ENCODE measurements at places on chromosomes 16 and 17.

GRCh38 chr16:62821824-62822223 lies 785.6 kb upstream of the CDH8 start:
- DNase-seq: no peak

DNA sequence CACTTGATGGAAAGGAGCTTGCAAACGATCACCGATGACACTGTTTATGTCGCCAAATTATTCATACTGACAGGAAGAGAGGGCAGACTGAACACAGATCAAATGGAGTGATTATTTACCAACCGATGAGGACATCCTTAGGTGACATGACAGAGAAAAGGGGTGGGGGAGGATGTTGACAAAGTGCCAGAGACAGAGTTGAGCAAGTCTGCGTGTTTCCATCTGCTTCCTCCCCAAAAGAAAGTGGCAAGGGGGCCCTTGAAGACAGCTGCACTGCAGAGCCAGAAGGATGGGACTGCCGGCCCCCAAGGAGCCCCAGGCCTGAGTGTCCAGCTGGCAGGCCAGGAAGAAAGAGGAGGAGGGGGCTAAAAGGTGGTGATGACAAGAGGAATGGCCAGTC lies 191.0 kb upstream of the RPL38 start:
- DNase-seq: no peak

DNA sequence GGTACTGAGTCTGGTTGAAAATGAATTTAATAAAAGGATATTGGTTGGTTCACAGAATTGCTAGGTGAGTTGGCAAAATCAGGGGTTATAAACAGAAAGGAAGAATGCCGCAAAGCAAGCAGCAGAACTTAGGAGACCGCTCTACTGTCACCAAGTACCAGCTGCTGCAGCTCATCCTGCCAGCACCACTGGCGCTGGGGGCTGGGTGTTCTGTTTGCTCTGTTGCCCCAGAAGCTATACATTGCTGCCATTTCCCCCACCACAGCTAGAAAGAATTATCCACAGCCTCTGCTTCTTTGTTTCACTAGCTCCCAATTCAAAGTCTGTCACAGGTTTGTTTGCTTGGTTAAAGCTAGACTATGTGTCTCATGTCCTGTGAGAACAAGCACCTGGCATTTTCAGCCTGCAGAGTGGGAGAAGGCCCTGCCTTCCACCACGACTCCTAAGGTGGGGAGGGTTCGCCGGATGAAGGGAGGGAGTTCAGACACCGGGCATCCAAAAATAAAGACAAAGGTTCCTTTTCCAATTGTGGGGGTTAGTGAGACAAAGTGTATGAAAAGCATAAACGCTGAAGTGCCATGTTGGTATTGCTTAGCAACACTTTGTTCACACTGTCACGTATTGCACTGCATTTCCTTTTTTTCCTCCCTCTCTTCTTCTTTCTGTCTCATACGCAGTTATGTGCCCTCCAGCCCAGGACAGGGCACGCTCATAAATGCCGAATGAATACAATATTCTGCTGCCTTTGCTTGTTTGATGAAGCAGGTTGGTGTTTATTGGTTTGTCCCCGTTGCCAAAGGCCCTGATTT lies 9.6 kb upstream of the CPD start:
- no peak for DNase-seq

GRCh38 chr17:1146561-1147265 lies 33.1 kb downstream of the ABR start:
- DNase-seq: no peak

- no peak for DNase-seq
These were observed 22.9 kb upstream of the LITAF start for GRCh38 chr16:11609474-11610120.

DNA sequence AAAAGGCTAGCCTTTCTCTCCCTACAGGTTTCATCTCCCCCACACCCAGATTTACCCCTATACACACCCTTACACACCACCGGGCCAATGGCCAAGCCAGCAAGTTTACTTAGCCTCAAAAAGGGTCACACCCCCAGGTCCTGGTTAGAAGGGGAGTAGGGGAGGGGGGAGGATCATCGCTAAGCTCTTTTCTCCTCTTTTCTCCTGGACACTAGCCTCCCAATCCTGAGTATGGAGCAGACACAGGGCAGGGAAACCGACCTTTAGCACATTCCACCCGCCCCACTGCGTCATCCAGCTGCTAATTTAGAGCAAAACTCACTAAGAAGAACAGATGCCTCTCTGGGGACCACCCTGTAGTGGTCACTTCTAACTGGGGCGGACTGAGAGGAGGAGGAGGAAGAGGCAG lies 4.4 kb downstream of the ACLY start:
- DNase-seq: no peak

DNA sequence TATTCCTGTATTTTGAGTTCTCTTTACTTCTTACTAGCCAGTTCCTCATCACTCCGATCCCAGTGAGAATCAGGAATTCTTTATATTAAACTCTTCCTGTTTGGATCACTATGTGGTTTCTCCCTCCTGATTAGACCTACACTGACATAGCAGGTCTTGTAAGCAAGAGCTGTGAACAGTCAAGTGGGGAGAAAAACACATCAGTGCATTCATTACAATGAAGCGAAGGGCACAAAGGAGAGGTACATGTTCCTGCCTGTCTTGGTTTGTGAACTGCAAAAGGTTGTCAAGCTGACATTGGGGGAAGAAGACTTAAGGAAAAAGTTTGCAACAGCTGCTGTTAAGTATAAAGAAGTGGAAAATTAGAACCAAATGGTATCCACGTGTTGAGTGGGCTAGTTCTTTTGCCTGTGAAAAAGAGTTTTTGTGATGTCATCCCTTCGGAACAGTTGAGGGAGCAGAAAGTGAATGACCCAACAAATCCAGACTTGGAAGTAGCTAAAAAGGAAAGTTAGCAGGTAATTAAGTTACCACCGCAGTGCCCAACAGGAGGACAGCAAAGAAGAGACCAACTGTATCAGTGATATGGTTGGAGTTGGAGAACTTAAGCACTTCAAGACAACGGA lies 23.0 kb upstream of the TRIM25 start:
- DNase-seq: no peak

DNA sequence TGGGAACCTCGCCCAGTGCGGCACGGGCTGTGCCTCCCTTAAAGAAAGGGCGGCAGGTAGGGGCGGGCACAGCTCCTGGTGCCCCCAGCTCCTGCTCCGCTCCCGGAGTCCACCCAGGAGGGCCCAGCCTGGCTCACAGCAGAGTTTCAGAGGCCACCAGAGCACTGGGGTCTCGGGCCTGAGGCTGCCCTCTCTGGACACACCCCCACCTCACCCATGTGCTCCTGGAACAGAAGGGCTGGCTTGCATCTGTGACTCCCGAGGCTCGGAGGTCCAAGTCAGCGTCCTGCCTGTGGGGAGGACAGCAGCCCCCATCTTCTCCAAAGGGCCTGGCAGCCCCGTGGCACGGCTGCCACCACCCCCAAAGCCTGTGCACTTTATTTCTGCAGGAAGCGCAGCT lies 62.7 kb downstream of the RBFOX3 start:
- DNase-seq: no peak

- DNase-seq: no peak
These were observed 177.0 kb downstream of the RGS9 start for GRCh38 chr17:65314212-65314611.

DNA sequence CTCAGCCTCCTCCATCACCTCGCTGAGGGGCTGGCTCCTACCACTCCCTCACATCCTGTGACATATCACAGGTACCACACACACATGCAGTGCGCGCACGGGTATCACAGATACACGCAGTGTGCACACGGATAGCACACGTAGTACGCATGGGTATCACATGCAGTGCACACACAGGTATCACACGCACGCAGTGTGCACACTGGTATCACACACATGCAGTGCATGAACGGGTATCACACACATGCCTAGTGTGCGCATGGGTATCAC lies 30.1 kb downstream of the ACSF3 start:
- DNase-seq: no peak

DNA sequence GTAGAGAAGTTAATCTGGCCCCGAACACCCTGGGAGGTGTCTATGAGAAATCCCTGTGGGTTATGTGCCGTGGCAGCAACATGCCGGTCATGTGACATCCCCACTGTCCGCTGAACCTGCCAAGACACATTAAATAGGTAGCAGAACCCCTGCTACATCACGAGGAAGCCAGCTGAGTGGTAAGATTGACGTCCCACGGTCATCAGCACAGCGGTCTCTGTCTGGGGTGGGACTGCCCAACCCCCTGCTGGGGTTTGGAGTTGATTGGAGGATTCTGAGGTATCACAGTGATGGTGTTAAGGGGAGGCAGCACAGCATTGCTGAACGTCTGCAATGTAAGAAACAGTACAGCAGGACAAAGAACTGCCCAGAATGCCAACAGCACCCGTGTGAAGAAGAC lies 2.0 kb downstream of the TMED6 start:
- DNase-seq: no peak

GRCh38 chr17:42337442-42337841 lies 49.1 kb downstream of the STAT5A start:
- DNase-seq: no peak

- no peak for DNase-seq
These were observed 3.1 kb downstream of the TMEM231 start for GRCh38 chr16:75552951-75553350.

- DNase-seq: no peak
These were observed 69.5 kb downstream of the PARN start for GRCh38 chr16:14560523-14560922.

DNA sequence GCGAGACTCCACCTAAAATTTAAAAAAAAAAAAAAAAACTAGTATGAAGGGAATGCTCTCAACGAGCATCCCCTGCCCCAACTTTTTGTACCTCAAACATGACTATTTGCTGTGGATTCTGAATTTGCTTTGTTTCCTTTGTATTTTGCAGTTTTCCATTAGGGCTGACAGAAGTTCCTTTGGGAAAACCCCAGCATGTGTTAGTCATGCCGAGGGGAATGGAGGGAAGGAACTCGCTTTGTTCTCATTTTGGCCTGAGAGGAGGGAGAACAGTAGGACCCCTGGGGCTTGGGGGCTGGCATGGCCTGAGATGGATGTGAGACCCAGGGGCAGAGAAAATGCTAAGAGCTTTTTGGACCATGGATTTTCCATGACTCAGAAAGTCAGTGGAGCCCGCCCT lies 20.5 kb downstream of the KRT9 start:
- DNase-seq: no peak

DNA sequence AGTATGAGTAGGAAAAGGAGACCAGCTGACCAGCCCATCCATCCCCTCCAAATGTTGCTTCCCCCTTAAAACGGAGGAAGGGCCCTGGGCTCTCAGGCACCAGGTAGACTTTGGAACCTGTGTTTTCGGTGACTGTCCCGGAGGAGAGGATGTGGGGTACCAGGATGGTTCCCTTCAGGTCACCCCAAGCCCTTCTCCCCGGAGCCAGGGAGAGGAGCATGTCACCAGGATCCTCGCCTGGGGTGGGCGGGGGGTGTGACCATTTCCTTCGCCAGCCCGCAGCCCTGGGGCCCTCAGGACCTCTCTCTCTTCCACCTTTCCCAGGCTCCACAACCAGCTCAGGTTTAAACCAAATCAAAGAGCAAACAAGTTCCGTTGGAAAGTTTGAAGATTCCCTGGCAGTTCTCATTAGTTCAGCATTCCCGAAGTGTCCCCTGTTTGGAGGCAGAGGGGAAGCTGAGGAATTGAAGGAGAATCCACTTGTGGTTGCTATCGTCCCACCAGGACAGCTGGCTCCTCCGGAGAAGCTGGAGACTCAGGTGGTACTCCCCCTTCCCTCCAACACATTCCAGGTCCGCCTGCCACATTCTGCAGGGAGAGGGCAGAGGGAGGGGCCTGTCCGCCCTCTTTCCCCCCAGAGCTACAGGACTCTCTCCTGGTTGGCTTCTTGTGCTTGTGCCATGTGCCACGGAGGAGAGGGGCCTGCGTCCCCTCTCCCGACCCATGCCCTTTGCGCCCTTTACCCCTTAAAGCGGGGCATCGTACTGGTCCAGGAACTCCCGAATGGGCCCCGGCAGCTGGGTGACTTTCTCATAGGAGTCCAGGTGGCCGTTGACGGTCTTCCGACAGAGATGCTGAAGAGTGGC lies 2.0 kb downstream of the SOCS3 start:
- no peak for DNase-seq

- no peak for DNase-seq
These were observed 8.7 kb upstream of the MEAK7 start for GRCh38 chr16:84513123-84513522.

- no peak for DNase-seq
These were observed 2.5 kb downstream of the CARHSP1 start for GRCh38 chr16:8866118-8866883.

- DNase-seq: no peak
These were observed 1729.1 kb downstream of the TP53TG3F start for GRCh38 chr16:35188288-35189155.

- no peak for DNase-seq
These were observed 12.9 kb downstream of the GJD3 start for GRCh38 chr17:40351359-40352236.

DNA sequence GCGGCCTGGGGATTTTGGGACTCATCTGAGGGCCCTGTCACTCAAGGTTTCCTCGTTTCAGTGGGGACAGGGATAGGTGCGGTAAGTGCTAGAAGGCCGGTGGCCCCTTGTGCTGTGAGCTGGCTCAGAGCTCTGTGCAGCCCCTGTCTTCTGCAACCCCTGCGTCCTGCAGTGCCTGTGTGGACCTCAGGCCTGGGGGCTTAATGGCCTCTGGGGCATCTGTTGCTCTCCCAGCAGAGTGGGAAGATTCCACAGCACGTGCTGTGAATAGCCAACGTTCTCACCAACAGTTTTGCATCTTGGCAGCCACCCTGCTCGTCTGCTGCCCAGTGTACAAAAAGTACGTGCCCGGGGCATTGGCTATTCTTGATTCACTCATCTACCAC lies 4.9 kb downstream of the FOXC2 start:
- DNase-seq: no peak

GRCh38 chr17:71430281-71430680 lies 690.5 kb upstream of the SOX9 start:
- no peak for DNase-seq

- no peak for DNase-seq
These were observed 82.5 kb downstream of the ZDHHC7 start for GRCh38 chr16:84928679-84929420.

- no peak for DNase-seq
These were observed 55.0 kb upstream of the METRNL start for GRCh38 chr17:83024218-83024971.

- no peak for DNase-seq
These were observed 18.5 kb upstream of the SPNS2 start for GRCh38 chr17:4479982-4480751.

DNA sequence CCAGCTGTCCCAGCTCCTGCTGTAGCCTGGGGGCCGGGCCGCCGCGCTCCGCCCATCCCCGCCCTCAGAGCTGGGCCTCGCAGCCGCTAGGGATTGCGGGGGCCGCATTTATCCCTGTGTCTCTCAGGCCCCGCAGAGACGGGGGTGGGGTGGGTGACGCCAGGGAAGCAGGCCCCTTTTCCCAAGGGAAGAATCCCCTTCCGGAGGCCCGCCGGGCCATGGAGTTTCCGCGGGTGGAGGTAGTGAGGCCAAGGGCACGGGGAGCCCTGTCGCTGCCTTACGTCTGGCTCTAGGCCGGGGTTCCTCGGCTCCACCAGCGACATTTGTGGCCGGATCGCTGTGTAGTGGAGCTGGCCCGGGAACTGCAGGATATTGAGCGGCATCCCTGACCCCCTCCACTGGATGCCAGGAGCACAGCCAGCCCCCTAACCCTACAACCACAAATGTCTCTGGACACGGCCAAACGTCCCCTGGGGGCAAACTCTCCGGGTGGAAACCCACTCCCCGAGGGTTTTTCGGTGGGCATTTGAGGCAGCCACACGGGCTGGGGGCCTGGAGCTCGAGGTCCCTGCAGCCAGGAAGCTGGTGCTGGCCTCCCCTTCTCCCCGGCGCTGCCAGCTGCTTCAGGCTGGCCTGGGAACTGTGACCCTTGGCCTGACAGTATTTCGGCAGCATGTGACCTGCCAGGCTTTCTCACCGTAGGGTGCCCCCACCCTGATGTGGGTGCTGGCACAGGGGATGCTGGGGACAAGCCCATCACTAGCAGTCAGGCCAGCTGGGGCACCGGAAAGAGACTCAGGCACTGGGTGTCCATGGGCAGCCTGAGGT lies 12.0 kb upstream of the CD300A start:
- no peak for DNase-seq

Measured in GM12891 (cell line).